ENCODE measurements at places on chromosomes 12 and 14.
A peak's percentile ranks its signal among the peaks of the same experiment; 100 is the strongest.

DNA sequence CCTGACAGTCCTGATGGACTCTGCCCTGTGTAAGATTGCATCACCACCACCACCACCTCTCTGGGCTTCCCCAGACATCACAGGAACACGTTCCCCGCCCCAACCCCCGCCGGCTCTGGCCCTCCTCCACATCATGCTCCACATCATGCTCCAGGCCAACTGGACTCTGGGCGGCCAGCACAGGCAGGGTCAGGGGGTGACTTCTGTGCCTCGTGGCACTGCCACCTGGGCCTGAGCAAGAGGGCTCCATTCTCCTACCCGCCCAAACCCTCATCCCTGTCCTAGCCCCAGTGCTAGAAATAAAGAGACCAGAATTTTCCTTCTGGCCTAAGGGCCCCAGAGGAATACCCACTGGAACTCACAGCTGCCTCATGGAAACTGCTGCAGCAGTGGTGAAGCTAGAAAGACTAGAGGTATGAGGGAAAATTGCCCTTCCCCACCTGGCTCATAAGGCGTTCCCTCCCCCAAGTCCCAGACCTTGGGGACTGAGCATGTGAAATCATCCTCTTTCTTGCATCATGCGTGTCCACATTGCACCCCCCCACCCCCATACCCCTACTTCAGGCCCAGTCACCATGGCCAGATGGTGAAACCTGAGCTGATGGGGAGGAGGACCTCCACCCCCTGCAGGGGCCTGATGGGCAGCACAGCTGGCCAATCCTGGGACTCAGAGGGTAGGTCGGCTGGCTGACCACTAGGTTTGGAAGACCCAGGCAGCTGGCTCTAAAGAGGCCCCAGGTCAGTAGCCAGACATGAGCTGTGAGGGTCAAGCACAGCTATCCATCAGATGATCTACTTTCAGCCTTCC, at the start of gene INHBE:
Gene INHBE (plus strand): TSS at position 742 of the 808 bp plus-strand sequence. CDS start 230 bp downstream, outside the sequence.
- DNase-seq = peak; percentile 38

DNA sequence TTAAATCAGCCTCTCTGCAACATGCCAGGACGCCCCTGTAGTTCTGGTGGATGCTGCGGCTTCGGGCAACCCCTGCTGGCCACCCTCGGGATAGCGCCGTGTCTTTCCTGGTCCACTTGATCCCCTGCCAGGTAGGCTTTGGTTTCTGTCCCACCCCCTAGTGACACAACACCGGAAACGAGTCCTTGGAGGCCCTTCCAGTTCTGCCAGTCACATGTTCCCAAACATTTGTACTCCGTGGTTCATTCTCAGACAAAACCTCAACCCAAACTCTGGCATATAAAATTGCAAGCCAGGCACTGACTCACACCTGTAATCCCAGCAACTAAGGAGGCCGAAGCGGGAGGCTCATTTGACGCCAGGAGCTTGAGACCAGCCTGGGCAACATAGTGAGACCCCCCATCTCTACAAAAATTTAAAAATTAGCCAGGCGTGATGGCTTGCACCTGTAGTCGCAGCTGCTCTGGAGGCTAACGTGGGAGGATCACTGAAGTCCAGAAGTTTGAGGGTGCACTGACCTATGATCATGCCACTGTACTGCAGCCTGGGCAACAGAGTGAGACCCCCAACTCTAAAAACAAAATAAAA, 37.0 kb downstream of the RASAL1 start:
- peak; percentile 91 for DNase-seq

GRCh38 chr12:61546296-61546695, 713.9 kb upstream of the USP15 start:
- no peak for DNase-seq

GRCh38 chr14:101591582-101591981, 30.3 kb downstream of the DIO3 start:
- no peak for DNase-seq

DNA sequence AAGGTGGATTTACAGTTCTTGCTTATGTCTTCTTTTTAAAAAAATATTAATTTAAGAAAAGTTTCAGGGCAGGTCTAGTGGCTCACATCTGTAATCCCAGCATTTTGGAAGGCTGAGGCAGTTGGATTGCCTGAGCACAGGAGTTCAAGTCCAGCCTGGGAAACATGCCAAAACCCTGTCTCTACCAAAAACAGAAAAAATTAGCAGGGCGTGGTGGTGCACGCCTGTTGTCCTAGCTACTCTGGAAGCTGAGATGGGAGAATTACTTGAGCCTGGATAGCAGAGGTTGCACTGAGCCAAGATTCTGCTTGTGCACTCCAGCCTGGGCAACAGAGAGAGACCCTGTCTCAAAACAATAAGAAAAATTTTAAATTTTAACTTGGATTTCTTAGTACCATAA, 5.4 kb upstream of the TAS2R46 start:
- peak; percentile 15 for DNase-seq

GRCh38 chr12:107736914-107737313, 24.0 kb downstream of the PRDM4 start:
- DNase-seq = no peak

DNA sequence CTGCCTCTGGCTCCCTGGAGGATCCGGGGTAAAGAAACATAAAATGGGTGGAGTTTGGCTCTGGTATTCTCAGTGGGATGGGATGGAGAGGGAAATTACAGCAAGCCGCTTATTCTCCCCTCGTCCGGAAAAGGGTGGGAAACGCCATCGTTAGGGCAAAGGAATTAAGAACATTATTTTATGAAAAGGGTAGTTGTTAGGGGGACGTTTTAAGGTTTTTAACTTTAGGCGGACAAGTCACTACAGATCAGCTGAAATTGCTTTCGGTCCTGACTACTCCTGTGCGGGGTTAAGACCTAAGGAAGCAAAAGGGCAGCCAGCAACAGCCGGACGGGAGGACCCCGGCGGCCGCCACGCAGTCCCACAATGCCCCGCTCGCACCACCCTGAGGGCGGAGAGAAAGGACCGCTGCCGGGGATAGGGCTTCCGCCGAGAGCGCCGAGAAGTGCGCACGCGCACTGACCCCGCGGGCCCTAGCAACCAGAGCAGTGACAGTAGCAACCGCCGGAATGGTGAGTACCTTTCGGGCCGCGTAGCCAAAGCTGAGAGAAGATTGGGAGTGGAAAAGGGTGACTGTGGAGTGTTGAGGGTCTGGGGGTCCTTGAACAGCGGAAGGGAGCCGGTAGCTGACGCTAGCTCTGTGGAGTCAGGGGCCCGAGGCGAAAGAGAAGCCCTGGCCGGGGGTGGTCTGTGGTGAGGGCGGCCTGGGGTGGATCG, at the start of gene DNAL1:
Gene DNAL1 (plus strand): TSS at position 456 of the 717 bp plus-strand sequence. CDS start 54 bp downstream, at position 510.
- DNase-seq = peak; percentile 94

DNA sequence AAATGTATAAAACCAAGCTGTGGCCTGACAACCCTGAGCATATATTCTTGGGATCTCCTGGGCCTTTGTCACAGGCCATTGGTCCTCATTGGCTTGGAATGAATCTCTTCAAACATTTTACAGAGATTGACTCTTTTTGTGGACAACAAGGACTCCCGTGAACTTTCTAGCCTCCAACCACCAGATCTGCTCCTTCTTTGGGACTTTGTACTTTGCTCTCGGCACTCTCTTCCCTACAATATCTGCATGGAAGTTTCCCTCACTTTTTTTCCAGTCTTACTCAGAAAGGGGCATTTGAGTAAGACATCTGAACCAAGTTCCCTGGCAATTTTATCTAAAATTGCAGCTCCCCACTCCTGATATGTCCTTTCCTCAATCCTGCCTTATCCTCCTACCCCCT, 158.8 kb downstream of the PHLDA1 start:
- DNase-seq = no peak

DNA sequence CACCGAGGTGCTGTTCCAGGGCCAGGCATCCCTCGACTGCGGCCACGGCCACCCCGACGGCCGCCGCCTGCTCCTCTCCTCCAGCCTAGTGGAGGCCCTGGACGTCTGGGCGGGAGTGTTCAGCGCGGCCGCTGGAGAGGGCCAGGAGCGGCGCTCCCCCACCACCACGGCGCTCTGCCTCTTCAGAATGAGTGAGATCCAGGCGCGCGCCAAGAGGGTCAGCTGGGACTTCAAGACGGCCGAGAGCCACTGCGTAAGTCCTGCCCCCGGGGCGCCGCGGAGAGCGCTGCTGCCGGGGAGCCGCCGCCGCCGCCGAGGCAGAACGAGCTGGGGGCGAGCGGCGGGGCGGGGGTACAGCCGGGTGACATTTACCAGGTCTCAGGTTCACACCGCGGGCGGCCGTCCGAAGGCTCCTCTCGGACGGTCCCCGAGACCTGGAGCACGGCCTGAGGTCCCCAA, 1.4 kb downstream of the PLXNC1 start:
- no peak for DNase-seq

DNA sequence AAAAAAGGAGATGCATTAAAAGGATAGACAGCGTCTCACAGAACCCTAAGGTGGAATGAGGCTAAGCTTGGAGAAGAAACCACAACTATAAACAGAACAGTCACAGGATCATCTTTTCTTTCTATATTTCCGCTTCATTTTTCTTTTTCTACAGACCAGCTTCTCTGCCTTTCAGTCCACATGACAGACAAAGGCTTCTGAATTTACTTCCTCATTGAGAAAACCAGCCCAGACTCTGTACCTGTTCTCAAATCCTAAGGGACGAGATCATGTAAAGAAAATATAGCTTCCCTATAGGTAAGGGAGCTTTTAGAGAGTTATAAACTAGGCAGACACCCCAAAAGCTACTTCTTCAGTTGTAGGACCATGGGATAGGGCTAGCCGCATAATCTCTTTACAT, 17.4 kb downstream of the SGPP1 start:
- DNase-seq = no peak

DNA sequence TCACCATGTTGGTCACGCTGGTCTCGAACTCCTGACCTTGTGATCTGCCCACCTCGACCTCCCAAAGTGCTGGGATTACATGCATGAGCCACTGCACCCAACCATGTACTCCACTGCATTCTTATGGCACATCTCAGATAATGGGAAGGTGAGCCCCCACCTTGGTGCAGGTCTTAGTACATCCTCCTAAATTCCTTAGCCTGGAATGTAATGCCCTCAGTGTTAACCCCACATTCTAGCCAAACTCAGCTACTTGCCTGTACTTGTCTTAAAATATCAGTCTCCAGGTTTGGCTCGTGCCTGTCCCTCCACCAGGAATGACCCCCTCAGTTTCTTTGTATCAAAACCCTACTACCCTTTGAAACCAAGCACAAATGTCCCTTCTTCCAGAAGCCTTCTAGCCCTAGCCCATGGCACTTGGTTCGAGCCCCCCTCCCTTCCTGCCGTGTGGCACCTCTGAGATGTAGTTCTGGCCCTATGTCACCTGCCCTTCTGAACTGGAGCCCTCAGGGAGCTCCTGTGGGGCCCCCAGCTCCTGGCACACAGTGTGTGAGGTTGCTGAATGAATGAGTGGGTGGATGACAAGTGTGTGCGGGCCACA, 8.4 kb downstream of the KCNH3 start:
- no peak for DNase-seq

DNA sequence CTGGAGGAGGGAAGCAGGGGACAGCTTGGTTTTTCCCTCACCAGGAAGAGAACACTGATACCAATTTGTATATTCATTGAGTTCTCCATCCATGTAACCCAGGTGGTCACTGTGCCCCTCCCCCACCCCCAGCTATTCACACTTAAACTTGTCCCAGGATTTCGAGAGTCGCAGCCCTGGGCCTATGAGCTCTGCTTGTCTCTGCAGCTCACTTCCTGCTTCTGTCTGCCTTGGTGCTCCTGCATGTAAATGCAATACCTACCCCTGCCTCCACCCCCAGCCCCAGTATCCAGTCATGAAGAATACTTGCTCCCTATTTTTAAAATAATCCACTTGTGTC, 452.2 kb downstream of the BCL11B start:
- DNase-seq = no peak

DNA sequence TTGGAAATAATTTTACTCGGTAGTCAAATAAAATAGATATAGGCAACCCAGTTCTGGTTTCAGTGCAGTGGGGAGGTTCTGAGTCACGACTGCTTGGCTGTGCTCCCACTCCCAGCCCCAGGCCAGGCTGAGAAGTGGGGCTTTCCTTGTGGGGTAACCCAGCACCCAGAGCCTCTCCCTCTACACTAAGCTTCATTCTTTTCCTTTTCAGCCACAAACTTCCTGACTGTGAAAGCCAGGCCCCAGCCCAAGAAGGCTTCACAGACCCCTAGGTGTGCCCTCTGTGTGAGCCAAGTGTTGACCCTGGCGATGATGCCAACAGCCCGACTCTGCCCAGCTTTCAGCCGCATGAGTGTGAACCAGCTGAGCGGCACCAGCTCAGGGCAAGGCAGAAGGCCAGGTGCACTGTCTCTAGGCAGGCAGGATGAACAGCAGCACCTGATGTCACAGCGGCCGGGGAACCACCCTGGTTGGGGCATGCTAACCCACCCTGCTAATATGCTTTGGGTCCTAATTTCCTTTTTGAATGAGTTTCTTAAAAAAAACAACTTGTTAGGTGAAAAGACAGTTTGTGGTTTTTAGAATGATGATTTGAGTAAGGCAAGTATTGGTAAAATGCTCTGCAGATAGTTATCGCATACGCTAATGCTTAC, 42.2 kb upstream of the ATP23 start:
- DNase-seq = no peak

- no peak for DNase-seq
Observed at GRCh38 chr12:124303579-124304313, 8.9 kb downstream of the RFLNA start.

DNA sequence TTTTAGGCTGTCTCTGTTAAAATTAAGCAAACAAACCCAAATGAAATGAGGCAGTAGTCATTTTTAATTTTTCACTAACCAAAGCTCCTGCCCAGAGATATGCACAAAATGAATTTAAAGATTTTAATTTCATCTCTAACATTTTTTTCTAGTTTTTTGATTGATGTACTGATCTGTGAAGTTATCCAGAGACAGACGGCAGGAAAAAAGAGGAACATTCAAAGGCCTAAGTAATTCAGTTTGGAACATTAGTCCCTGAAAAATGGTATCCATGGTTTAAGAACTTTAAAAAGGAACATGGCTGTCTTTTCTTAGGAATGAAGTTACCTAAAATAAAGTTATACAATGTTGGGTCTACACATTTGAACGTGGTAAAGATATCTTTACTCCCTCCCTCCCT, 498.8 kb upstream of the LMO3 start:
- DNase-seq = no peak

DNA sequence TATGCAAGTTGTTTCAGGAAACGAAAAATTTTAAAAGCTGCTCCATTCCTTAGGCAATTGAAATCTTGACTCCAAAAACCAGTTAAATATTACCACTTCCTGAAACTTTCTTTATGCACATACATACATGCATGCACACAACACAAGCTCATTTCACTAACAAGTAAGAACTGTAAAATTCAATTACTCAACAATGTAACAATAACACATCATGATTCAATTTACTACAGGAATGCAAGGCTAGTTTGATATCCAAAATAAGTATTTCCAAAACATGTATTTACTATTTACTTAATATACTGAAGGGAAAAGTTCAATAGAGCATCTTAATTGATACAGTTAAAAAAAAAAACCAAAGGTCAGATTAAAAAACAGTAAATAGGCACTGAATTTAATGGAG, 19.6 kb downstream of the NAP1L1 start:
- no peak for DNase-seq

GRCh38 chr12:110253176-110253575, 27.9 kb upstream of the ATP2A2 start:
- no peak for DNase-seq
